ENCODE measurements at places on chromosomes 16 and 17.

DNA sequence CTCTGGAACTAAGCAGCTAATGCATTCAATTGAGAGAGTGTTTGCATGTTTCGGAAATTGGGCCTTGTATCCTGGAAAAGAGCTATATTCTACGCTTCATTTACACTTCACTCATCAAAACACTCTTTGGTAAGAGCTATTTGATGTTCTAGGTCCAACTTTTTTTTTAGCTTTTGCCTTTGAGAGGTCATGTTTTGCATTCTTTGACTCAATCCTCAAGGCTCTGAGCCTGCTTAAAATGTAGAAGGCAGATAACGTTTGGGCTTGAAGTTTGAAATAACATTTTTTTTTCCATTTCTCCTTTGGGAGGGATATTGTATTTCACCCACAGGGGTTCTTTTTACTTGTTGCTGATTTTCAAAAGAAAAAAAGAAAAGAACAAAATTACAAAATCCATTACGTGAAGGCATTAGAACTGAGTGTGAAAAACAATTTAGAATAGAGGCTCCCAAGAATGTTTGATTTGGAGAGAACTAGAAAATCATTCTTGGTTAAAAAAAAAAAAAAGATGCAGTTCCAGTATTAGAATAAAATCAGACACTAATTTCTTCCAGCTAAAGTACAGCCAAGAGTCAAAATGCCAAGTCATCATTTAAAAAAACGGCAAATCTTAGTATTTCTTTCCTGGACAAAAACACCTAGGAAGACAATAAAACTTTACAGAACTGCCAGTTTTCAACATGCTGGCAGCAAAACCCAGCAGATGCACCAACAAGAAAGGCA lies 268.5 kb downstream of the GRIN2A start:
- DNase-seq = no peak

DNA sequence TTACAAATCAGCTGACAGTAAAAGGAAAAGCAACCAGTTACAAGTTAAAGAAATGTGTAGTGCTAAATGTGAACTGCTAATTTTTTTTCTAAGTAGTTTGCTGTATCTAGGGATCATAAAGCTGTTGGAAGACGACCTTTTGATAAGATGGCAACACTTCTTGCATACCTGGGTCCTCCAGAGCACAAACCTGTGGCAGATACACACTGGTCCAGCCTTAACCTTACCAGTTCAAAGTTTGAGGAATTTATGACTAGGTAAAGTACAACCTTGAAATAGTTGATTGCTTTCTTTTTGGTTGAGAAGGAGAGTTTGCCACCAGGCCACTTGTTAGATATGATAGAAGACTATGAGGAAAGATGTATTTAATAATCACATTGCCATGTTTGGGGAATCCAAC lies 35.4 kb downstream of the OMG start:
- no peak for DNase-seq

GRCh38 chr16:57528499-57529390 lies 7.6 kb downstream of the CCDC102A start:
- DNase-seq = no peak

GRCh38 chr16:3597226-3597625 lies 14.2 kb downstream of the SLX4 start:
- DNase-seq = no peak

GRCh38 chr16:85466304-85466700 lies 146.8 kb upstream of the GSE1 start:
- DNase-seq = no peak

DNA sequence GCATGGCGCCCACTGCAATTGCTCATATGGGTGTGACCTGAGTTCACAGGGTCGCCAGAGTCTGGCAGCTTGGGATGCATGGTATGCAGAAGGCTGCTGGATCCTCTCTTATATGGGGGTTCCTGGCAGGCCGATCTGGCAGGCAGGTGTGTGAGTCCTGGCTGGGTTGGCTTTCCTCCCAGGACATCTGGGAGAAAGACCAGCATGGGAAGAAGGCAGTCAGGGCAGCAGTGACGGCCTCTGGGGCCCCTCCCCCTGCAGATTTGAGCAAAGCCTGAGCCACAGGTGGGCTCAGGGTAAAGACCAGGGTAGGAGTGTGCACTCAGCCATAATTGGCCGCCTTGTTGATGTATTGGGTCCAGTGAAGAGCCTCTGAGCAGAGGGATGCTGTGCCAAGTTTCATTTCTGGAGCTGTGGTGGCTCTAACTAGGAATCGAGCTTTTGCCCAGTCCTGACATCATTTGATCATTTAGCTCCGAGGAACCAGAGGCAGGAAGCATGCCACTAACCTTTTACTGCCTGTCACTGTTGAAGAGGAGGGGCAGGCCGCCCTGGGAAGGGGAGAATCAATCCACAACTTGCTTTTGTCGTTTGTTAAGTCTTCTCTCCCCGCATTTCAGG lies 174.3 kb downstream of the CCDC182 start:
- DNase-seq = no peak

DNA sequence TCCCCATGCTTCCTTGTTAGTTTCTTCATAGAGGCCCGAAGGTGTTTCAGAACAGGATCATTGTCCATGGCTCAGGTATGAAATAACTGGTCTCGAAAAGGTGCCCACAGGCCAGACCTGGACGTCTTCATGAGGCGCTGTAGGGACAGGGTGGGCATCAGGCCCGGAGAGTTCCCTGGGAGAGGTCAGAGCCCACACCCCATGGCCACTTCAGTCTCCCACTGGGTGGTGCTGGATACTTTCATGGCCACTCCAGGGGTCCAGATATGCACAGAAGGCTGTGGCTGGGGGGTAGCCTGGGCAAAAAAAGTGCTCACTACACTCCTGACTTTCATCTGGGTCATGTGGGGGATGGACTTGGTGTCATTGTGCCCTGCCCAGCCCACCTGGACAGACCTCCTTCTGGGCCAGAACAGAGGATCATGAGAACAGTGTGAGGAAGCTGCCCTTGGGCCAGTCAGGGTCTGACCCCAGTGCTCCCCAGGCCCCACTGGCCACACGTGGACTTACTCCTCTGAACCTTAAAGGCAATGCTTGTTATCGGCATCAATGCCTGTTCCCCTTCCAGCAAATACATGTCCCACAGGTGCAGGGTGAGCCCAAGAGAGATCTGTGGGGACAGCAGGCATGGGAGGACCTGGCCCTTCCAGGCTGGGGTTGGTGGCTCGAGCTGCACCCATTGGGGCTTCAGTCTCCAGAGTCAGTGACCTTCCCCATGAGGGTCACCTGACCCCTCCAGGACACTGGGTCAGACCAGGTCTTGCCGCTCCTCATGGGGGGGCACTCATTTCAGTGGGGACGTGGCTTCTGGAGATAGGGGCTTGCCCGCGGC lies 36.9 kb downstream of the LGALS9 start:
- DNase-seq = no peak

DNA sequence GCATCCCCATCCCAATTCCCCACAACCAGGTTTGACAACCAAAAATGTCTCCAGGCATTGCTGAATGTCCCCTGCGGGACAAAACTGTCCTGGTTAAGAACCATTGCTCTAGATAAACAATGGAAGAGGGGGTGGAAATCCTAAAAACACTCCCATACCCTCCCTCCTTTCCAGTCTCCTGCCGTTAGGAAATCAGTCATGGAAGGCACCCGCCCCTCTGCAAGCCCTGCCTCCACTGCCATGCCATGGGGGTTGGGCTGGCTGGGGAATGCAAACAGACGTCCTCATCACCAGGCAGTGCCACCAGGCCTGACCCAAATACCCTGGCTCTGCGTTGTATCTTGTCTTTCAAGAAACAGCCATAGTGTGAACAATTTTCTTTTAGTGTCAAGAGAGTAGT lies 57.5 kb downstream of the CYTH1 start:
- no peak for DNase-seq

- no peak for DNase-seq
Measured at GRCh38 chr17:79630821-79631639, 20.2 kb upstream of the RBFOX3 start.

GRCh38 chr17:74037320-74037719 lies 166.2 kb upstream of the RPL38 start:
- DNase-seq = no peak

- DNase-seq = no peak
Measured at GRCh38 chr17:50898369-50899004, 32.3 kb upstream of the TOB1 start.

DNA sequence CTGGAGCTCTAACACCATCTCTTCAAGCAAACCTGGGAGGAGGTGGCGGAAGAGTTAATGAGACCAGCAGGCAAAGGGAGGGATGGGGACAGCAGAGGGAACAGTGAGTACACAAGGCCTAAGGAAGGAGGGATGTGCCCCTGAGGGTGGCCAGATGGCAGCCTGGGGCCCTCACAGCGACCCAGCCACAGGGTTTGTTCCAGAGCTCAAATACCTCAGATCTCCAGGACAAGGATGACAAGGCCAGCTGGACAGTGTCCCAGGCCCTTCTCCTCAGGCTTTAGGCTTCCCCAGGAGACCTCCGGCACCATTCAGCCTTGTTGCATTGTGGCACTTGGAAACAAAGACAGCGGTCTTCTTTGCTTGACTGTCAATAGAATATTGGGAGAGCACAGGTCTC lies 14.9 kb downstream of the CDIP1 start:
- DNase-seq = no peak

DNA sequence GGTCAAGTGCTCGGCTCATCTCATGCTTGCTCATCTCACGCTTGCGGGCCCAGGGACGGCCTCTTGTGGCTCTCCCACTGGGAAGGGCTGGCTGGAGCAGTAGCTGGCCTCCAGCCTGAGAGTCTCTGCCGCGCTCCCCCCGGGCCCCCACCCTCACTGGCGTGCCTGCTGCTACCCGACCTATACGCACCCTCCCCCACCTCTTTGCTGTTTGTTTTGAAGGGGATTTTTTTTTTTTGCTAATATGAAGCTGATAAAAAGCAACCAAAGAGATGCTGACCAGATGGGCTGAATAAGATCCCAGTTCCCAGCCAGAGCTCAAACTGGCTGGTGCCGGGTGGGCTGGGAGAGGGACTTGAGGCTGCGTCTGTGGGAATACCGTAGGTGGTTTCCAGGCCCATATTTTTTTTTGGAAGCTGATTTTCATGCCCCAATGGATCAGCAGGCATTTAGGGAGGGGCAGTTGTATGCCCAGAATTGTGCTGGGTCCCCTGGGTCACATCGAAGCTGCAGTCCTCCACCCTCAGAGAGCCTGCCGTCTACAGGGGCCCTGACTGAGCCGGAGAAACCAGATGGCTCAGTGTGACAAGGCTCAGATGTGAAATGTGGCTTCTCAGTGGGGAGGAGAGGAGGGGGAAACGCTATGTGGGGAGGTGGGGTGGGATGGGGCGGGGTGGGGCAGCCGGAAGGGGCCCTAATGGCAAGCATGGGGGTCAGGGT lies 115.0 kb downstream of the RAP1GAP2 start:
- DNase-seq = no peak

GRCh38 chr17:68600067-68600930 lies 868 bp downstream of the FAM20A start:
- DNase-seq = no peak

- DNase-seq = no peak
Measured at GRCh38 chr17:66430846-66431795, 128.7 kb downstream of the PRKCA start.

DNA sequence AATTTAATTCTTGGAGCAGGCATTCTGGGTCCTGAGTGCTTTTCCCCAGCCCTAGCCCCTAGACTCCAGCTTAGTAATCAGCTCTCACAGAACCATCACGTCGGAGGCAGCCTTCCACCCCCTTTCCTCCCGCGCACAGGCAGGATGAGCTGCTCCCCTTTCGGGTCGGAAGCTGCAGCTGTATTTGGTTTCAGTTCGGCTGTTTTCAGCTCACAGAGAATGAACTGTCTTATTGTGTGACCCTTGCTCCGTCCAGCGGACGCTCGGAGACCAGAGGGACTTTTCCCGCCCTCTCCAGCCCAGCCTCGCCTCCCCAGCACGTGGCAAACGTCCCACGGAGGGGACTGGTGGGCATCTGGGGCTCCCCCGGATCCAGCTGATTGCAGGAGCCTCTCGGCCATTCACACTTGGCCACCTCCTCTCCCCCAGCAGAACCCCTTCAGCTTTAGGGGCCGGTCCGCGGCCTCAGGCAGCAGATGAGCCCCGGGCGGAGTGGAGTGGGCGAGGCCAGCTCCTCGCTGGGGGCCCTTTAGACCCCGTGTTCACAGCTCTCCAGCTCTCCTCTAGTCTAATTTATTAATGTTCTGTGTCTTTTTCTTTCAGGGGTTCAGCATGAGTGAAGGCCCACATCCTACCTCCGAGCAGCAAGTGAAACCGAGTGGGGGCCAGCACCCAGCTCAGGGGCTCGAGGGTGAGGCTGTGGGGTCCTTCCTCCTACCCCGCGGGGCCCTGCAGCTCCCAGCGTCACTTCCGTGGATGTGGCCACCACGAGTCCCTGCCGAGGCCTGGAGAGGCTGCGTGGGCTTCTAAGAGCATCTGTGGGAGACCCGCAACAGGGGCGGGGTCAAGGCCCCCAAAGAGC lies 863 bp upstream of the UTS2R start:
- DNase-seq = no peak

DNA sequence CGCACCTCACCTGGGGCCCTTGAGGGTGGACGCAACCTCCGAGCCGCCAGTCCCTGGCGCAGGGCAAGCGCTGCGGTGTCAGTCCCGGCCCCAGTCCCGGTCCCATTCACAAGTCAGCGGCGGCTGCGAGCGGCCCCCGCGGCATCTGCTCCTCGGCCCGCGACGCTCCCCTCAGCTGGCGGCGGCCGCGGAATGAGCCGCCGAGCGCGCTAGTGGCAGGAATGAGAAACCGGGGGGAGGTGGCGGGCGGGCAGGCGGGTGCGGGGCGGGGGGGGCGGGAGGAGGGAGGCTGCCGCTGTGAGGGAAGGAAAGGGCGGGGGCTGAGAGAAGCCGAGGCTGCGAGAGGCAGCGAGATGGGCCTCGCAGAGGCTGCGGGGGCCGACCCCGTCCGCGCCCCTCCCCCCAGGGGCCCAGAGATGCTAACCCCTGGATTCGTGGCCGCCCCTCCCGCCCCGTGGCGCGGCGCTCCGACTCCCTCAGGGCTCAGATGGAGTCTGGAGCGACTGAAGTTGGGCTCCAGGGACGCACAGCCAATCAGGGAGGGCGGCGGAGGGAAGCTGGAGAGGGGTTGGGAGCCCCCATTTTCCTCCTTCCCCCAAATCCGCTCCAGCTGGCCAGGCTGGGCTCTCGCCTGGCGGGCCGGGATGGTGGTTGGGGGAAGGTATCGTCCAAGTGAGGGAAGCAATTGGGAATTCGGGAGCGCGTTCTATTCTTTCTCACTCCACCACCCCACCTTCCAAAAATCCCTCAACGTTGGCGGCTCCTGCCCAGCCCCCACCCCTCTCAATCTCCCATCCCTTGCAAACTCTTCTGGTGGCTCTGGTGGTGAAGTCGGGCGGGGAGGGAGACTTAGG lies at the start of gene CDH11:
TSS of gene CDH11 (minus strand) at position 194 of the 854 bp plus-strand sequence. CDS start 117,194 bp downstream, outside the sequence.
- no peak for DNase-seq

GRCh38 chr17:66682283-66682682 lies 152.6 kb upstream of the CACNG5 start:
- DNase-seq = no peak

- no peak for DNase-seq
Measured at GRCh38 chr17:12136243-12136642, 115.6 kb downstream of the MAP2K4 start.

Data from AG04449 (cell line).